Naive B cell (primary cell): ENCODE measurements at places on chromosomes 7 and 10.

- DNase-seq, result no peak
Observed at GRCh38 chr10:6194311-6194710, 8.4 kb upstream of the PFKFB3 start.

DNA sequence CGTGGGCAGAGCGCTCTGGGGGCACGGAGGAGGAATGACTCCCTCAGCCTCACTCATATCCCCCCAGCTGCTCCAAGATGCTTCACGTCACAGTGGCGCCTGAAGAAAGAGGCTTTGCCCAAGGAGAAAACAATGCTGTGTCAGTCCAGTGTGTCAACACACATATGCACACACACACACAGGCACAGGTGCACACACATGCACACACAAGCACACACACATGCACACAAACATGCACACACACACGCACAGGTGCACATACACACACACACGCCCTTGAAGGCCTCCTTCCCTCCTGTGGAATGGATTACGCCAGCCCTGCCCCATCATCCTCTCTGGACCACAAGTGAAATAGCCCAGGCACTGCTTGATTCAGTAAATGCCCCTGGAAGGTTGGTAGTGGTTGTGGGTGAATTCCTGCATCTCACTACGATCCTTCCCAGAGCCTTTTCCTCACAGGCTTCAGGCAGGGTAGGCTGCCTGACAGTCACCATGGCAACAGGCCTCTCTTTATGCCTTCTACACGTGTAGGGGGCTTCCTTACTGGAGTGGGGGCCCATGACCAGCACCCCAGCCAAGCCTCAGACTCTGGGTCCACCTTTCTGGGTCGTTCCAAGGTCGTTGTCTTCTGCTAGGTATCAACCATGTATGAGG is 371.5 kb upstream of the PODXL start:
- DNase-seq, result no peak

DNA sequence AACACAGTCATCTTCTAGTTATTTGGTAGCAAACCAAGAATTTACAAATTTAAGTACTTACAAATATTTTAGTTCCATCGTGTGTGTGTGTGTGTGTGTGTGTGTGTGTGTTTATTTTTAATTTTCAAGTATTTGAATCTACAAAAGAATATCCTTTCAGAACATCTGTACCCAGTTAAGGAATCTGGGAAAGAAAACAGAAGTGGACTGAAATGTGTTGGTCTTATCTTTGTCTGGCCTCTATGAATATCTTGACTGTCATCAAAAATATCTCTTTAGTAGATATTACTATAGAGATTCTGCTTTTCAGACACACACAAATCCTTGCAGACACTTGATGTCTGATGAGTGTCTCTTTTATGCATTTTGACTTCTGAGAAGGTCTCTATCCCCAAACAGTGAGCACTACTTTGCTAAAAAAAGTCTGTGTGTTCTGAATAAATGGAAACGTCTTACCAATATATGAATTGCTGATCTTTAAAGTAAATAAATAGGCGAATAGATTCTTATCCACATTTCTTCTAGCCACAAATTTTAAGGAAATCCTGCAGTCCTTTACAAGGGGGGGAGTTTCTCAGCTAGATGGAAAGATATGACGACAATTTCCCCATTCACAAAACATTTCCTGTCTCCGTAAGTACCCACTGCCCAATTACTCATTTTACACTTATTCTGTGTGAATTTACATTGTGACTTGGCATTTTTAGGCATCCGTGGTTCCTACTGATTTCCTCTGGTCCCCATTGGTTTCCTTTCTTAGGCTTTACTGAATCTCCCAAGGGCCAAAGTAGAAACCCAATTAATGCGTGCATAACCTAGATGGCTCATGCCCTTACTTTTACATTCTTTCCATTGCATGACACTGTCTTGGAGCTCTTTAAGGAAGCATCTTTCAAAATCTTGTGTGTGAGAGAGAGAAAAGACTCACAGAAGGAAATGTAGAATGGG is 36.0 kb downstream of the NRCAM start:
- DNase-seq, result no peak

DNA sequence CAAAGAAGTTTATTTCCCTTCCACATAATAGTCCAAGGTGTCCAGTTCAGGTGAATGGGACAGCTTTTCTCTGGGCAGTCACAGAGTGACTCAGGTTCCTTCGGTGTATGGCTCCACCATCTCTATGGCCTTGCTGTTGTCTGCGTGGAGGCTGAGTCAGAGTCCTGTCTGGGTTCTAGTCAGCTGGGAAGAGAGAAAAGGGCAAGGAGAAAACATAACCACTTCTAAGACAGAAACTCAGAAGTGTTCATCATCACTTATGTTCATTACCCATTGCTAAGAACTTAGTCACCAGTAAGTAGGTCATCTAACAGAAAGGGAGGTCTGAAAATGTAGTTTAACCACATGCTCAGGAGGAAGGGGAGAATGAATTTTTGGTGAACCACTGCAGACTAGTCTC is 32.4 kb upstream of the CCDC7 start:
- DNase-seq, result no peak

GRCh38 chr10:47409171-47409865 is 25.2 kb upstream of the ZNF488 start:
- DNase-seq, result no peak

DNA sequence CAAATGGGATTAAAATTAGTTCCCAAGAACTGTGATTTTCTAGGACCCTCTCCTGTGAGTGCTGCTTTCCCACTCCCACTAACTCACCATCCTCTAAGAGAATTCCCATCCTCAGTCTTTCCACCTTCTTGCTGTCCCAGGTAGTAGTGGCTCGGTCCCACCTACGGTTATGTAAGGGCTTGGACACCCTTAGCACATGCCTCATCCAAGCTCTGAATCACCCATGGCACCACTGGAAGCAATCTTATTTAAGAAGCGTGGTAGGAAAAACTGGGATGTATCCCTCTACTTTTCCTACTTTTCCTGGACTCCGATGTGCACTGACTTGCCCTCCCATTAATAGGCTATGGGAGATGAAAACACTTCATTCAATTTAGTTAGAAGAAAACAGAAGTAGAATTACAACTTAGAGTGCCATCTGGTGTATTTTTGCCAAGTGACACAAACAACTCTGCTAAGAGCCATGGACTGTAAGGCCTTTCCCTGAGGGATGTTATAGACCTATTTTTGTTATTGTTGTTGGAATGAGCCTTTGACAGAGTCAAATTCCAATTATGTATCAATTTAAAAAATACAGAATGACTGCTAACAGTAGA is 13.7 kb upstream of the ANKRD22 start:
- no peak for DNase-seq

DNA sequence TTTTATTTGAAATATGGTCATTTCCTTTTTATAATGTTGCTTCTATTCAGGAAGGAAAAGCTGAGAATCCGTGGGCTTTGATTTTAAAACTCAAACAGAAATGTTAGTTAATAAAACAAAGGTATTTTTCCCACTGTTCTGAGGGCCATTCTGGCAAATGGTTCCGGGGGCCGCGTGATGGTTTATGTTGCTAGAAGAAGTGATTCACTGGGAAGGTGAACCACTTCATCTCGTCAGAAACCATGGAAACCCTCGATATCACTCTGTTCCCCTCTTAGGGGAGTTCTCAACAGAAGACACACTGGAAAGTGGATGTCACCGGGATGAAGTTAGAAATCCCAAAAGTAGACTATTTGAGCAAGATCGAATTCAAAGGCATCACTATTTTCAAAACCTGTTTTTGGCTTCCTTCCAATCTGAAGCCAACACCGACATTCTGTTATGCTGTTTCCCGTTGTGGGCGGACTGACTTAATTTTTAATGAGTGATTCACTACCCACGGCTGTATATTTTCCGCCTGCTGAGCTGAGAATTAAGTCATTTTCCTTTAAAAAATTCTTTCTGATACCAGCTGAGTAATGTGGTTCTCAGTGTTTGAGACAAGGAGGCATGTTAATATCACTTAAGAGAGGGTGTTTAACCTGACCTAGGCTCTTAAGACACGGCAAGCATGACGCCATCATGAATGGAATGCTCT is 84.1 kb downstream of the PTPRE start:
- DNase-seq, result no peak

DNA sequence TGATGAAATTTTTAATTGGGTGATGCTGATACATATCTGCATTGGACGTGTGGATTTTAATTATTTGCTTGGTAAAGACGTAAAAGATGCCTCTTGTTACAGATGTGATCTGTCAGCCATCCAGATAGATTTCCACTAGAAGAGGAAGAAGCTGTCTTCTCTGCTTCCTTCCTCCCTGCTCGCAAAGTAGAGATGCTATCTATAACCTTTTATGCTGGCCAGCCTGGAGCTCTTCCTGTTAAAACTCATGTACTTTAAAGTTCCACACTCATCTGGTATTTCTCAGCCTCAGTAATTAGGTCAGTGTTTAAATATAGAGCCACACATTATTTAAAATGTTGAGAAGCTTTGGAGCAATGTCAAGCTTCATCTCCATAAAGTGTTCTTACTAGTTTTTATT is 51.2 kb upstream of the TMEM229A start:
- no peak for DNase-seq

- peak; percentile 31 for DNase-seq
Observed at GRCh38 chr7:107874605-107875446, 16.2 kb upstream of the DLD start.

DNA sequence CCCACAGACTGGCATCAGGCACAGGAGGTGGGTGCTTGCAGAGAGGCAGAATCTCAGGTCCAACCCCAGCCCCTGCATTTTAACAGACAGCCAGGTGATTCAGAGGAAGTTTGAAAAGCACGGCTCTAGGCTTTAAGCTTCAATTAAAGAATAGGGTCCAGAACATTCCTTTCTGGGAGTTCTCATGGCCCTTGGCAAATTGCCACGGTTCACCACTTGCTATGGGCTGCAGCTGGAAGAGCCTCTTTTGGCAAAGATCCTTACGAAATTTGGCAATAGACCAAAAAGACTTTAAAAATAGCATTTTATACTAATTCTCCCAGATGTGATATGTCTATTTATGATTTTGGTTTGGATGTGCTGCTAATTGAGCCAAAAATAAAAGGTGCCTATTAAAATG is 148.1 kb downstream of the ITGA8 start:
- no peak for DNase-seq

GRCh38 chr7:96676919-96677318 is 32.7 kb downstream of the SEM1 start:
- no peak for DNase-seq

DNA sequence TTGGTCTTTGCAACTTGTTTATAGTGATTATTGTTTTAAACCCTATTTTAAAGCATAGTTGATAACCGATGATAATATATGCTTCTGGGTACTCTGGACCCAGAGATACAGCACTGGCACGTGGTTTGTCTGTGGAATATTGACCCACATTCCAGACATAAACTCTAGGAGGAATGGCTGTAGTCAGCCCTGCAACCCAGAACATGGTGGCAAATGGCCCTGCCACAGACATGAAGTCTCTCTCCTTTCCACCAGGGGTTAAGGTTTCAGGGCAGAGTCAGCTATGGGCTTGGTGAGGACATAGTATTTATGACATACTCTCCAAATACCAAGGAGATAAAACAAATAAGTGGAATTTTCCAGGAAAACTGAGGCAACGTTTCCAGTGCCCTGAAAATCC is 83.6 kb downstream of the NAMPT start:
- no peak for DNase-seq

DNA sequence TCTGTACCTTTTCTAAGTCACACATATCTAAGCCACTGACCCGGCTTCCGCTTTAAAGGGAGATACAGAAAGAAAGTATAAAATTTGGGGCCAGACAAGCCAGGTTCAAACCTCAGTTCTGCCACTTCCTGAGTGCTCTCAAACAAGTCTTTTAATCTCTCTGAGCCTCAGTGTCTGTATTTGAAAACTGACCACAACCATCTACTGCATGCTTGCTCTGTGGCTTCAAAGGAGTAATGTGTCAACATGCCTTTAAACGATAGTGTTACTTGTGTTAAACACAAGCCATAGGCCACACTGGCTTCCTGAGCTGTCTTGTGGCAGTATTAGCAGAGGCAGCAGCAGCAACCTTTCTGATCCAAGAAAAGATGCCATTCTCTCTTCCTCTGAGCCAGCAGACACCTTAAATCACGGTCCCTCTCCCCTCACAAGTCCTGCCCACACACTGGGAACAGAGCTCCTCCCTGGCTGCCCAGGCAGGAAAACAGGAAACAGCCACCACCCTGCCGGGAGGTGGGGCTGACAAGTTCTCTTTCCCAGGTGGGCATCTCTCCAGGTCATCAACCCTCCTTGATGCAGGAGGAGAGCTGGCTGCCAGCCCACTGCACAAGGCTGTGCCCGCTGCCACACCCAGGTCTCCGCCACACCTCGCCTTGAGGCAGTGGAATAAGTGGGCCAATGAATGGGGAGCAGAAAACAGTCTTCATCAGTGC is 10.7 kb downstream of the HIP1 start:
- no peak for DNase-seq

DNA sequence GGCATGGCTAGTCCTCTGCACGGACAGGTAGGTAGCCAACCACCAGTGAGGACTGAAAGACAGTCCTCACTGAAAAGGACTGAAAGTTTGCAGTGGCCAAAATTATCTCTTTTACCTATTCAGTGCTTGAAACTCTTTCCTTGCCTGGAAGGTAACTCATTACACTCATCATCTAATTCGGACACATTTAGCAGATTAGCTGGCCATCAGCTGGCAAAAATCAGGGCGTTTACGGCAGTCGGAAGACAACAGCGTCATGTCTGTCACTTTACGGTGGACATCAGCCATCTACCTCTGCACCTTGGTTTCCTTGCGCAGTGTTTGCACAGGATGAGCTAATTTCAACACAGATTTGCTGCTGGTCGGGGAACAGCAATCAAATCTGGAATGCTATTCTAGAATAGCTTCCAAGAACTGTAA is 740 bp downstream of the ANXA7 start:
- no peak for DNase-seq

DNA sequence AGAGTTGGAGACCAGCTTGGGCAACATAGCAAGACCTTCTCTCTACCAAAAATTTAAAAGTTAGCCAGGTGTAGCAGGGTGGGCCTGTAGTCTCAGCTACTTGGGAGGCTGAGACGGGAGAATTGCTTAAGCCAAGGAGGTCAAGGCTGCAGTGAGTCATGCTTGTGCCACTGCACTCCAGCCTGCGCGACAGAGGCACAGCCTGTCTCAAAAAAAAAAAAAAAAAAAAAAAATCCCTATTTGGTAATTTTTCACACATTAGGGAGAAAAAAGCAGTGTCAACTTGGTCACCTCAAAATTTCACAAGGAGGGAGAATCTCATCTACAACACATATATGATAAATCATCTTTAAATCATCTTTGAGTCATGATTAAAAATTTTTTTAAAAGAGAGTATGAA is 6.4 kb upstream of the ZNF398 start:
- no peak for DNase-seq

- no peak for DNase-seq
Observed at GRCh38 chr7:158439035-158439434, 148.6 kb downstream of the PTPRN2 start.

GRCh38 chr10:25405871-25406270 is 231.1 kb downstream of the GPR158 start:
- DNase-seq, result no peak

DNA sequence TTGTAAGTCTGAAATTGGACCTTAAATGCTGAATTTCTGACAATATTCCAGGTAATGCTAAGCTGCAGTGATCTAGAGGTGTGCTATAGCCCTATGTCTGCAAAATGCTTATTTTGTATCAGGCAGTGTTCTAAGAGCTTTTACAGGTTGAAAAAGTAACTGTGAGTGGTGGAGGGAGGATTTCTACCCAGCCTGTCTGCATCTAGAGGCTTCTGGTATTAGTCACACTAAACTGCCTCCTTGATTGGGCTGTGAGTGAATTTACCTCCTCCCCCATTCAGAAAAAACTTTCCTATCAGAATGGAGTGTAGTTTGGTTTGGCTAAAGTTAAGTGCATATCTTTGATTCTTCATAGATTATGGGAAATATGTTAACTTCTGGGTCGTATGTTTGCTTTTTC is 56.8 kb downstream of the BBS9 start:
- DNase-seq, result no peak
